Activated naive CD8-positive, alpha-beta T cell treated with anti-CD3 and anti-CD28 coated beads for 36 hours (primary cell): ENCODE measurements at places on chromosomes 5 and 9. TPM values are rescaled to one million over a fixed set of nuclear protein-coding genes. Genes with fewer than 3 reads are reported as not detected.
A peak's percentile ranks its signal among the peaks of the same experiment; 100 is the strongest.

- no peak for DNase-seq
Measured at GRCh38 chr9:14218253-14218652, 95.7 kb downstream of the NFIB start.

DNA sequence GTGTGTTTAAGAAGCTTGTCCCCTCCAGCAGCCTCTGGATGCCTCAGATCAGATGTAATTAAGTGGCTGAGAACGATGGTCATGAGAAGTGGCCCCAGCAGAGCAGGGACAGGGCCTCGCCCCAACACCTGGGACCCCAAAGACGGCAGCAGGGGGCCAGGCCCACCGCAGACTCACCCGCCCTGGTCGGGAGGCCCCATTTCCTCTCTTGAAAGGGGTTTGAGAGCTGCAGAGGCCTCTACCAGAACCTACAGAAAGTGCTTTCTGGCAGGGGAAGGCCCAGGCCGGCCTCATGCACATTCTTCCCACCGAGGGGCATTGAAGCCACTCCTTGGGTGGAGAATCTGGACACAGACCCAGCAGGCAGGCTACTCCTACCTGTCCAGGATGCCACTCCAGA lies 85.2 kb upstream of the FCN2 start:
- no peak for DNase-seq

The PCDHA7 gene
- not detected for total RNA-seq

GRCh38 chr5:58440901-58441460 lies 18.9 kb downstream of the PLK2 start:
- DNase-seq = no peak

- DNase-seq = peak; percentile 1
Measured at GRCh38 chr5:140041492-140042392, 1.4 kb downstream of the NRG2 start.

The PCDHGB1 gene
- not detected for total RNA-seq

The TLE1 gene
- total RNA-seq = 0.16 TPM

The TMC1 gene
- total RNA-seq = not detected

- DNase-seq = no peak
Measured at GRCh38 chr9:94859226-94859625, 132.7 kb downstream of the AOPEP start.

DNA sequence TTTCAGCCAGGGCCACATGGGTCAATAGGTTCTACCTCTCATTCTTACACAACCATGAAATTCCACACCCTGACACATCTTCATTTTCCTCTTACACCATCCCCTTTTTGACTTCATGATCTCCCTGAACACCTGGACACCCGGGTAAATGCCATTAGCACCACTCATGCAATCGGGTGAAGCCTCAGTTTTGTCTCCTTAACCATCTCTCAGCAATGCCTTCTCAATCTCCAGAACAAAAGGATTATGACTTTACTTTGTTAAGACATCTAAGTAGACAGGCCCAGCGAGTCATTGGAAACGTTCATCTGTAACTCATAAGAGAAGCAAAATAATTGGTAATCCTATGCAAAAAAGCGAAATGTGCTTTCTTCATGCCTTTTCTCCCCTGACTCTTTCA lies 49.9 kb downstream of the ADAMTS12 start:
- no peak for DNase-seq

DNA sequence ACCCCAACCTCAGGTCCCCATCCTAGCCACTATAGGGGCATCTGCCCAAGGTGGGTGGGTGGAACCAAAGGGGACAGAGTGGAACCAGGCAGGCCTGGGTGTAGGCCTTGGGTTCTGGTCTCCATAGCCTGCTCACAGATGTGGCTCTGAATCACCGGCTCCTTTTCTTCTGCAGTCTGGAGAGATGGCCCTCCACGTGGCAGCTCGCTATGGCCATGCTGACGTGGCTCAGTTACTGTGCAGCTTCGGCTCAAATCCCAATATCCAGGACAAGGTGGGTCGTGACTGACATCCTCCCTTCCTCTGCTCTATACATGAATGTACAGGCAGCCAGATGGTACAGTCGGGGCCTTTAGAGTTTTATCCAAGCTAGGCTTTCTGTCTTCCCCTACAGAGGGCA lies 77.3 kb upstream of the CTSL start:
- DNase-seq = no peak

- no peak for DNase-seq
Measured at GRCh38 chr9:121569266-121569648, 69.6 kb upstream of the GGTA1 start.

The RAI14 gene
- total RNA-seq = 9.0 TPM

DNA sequence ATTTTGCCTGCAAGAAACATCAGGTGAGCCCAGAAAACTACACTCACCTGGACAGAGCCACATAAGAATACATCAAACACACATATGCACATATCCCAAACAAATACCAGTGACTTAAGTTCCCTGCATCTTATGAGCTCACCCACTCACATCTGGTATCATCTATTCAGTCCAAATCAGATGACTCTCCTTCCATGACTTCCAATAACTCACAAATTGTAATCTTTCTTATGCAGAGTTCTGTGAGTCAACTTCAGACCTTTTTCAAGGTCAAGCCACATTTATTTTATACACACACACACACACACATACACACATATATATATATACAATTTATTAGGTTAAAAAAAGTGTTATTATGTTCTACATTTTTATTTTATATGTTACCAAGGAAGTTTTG lies 1711.9 kb upstream of the CDH9 start:
- no peak for DNase-seq

DNA sequence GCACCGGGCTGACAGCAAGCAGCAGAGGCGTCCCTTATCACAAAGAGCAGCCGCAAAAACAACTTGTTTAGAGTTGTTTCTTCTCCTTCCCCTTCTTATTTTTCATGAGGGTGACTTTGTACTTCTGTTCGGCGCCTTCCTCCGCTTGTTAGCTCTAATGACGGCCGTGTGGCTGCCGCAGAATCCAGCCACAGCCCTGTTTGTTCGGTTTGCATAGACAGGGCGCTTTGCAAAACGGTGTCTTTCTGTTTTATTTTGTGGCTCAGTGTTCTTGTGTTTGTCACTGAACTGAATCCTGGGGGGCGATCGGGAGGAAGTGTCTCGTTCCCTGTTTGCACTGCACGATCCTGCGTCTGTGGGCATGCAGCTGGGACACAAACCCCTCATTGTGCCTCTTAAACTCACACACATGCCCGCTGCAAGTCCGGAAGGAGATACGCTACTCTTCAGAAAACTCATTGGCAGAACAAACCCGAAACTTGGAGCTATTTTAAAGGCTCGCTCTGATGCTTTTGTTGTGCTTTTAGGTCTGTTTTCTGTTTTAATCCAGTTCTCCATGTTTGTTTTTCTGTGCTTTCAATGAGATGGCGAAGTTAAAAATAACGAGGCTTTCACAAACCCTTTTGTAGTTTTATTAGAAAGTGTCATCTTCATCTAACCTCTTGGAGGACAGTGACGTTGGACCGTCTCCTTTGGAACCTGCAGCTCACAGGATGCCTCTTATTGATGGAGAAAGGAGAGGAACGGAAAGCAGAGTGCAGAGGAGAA lies 213.9 kb downstream of the IRX2 start:
- DNase-seq = no peak

DNA sequence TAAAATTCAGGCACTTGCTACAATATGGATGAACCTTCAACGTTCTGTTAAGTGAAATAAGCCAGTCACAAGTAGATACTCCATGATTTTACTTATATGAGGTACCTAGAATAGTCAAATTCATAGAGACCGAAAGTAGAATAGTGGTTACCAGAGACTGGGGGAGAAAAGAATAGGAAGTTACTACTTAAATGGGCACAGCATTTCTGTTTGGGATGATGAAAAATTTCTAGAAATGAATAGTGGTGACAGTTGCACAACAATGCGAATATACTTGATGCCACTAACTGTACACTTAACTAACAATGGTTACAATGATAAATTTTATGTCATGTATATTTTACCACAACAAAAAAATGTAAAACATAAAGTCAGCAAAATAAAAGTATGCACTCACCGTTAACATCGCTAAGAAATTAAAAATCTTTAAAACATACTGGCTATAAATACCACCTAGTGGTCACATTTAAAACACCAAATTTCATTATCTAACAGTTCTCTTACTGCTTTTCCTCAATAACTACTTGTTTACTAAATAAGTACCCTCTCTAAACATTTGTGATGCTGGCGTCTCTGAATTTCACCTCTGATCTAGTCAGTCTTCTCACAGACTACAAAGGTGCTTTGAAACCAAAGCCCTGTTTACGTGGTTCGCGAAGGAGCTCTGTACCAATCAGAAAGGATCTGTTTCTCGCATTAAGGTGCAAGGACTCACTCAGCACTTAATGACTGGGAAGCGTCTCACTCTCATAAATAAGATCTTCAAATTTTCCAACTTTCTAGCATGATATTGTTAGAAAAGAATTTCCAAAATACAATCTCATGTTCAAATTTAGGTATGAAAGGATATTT lies 22.7 kb downstream of the KIF3A start:
- DNase-seq = no peak

- no peak for DNase-seq
Measured at GRCh38 chr9:96342571-96343245, 40.7 kb upstream of the HSD17B3 start.

DNA sequence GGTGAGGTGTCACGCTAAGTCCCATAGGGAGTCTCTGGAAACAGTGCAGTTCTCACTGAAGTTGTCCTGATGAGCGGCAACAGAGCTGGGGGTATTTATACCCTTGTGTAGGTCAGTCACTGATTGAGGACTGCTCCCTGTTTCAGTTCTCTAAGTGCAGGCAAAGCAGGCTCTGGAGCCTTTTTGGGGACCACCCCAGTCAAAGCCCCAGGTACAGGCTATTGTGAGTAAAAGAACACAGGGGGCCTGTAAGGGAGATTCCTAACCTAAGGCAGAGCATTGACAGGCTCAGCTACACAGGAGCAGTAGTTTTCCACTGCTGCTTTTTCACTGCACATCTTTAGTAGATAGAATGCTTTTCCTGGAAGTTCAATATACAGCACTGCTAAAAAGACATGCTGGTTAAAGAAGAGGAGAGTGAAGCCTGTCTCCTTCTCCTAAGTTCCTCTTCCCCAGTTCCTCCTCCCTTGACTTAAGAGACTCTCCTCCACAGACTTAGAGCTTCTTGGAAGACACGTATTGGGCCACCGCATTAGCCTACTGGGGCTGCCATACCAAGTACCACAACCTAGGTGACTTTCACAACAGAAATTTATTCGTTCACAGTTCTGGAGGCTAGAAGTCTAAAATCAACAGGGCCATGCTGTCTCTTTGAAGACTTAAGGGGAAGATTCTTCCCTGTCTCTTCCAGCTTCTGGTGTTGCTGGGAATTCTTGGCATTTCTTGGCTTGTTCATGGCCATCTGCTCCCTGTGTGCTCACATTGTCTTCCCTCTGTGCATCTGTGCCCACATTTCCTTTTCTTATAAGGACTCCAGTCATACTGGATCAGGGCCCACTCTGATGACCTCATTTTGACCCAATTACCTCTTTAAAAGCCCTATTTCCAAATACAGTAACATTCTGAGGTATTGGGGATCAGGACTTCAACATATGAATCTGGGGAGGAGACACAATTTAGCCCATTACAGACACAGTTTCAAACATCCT lies 221.0 kb downstream of the ESM1 start:
- no peak for DNase-seq

DNA sequence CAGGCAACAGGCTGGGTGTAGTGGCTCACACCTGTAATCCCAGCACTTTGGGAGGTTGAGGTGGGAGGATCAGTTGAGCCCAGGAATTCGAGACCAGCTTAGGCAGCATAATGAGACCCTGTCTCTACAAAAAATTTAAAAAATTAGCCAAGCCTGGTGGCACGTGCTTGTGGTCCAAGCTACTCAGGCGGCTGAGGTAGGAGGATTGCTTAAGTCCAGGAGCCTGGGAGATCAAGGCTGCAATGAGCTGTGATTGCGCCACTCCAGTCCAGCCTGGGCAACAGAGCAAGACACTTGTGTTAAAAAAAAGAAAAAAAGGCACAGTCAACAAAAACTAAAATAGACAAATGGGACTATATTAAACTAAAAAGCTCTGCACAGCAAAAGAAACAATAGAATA lies 29.3 kb downstream of the ATP6V0E1 start:
- no peak for DNase-seq

- DNase-seq = no peak
Measured at GRCh38 chr5:168707716-168708695, 128.8 kb upstream of the PANK3 start.

GRCh38 chr5:64518793-64519192 lies 13.0 kb downstream of the RGS7BP start:
- no peak for DNase-seq
